ENCODE measurements at places on chromosomes 1 and 21. TPM values are rescaled to one million over a fixed set of nuclear protein-coding genes. Genes with fewer than 3 reads are reported as not detected.

The B3GALT6 gene
- polyA plus RNA-seq: 15.7 TPM

GRCh38 chr1:185562461-185563359 is 171.5 kb upstream of the HMCN1 start:
- DNase-seq: no peak

DNA sequence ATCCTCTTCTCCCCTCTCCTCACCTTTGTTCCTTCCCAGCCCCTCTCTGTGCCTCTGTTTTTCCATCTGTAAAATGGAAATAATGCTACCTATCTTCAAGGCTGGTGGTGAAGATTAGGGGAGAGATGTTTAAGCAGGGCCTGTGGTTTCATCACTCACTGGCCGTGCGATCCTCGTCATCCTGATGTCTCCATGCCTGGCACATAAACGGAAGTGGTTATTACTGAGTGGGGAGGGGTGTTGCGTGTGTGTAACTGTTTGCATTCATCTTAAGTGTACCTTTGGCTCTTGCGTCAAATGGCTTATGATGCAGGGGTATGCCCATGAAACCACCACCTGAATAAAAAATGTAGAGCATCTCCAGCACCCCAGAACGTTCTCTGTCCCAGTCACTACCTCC is 17.2 kb upstream of the C1QA start:
- DNase-seq: no peak

The RNU1-3 gene
- polyA plus RNA-seq: not detected

GRCh38 chr21:45893740-45894449 is 87.7 kb upstream of the COL6A1 start:
- no peak for DNase-seq

DNA sequence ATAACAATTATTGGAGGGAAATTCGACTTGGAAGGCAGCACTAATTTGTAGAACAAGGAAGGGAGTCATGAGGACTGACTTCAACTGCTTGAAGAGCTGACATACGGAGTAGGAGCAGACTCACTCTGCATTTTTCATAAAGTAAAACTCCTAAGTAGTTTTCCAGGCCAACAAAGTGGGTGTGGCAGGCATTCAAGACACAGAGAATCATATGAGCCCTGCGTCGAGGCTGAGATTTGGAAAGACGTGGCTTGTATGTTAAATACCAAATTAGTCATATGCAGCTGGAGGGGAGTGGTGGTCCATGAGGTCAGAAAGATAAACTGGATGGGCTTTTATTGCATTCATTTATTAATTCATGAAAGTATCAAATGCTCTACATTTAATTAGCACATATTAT is 255.7 kb upstream of the JUN start:
- no peak for DNase-seq

- DNase-seq: no peak
These were observed 71.9 kb downstream of the NMNAT2 start for GRCh38 chr1:183346276-183346732.

GRCh38 chr1:206030714-206031113 is 7.0 kb upstream of the CTSE start:
- peak; percentile 27 for DNase-seq

The TSSK3 gene
- 0.33 TPM for polyA plus RNA-seq

GRCh38 chr1:183218971-183219615 is 33.0 kb downstream of the LAMC2 start:
- no peak for DNase-seq

The LINGO4 gene
- polyA plus RNA-seq: not detected

The LAX1 gene
- not detected for polyA plus RNA-seq

GRCh38 chr1:7382971-7383370 is 388.1 kb upstream of the VAMP3 start:
- DNase-seq: no peak

The CD247 gene
- not detected for polyA plus RNA-seq

The GJC2 gene
- polyA plus RNA-seq: 1.8 TPM

DNA sequence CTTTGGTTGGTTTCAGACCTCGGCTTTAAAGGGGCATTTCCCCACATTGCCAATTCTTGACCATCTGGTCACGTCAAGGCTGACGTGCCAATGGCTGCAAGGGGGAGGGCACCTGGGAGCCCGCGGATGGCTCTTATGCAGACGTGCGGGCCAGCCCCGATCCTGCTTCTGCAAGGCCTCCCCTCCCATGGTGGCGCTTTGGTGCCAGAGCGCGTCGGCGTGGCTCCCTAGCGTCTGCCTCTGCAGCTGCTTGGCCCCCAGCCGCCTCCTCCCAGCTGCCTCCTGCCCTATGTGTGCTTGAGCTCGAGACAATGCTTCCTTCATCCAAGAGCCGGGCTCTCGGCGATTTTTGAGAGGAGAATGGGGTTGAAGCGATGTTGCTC is 29.1 kb downstream of the SKI start:
- no peak for DNase-seq

The ABCA4 gene
- polyA plus RNA-seq: 0.17 TPM

DNA sequence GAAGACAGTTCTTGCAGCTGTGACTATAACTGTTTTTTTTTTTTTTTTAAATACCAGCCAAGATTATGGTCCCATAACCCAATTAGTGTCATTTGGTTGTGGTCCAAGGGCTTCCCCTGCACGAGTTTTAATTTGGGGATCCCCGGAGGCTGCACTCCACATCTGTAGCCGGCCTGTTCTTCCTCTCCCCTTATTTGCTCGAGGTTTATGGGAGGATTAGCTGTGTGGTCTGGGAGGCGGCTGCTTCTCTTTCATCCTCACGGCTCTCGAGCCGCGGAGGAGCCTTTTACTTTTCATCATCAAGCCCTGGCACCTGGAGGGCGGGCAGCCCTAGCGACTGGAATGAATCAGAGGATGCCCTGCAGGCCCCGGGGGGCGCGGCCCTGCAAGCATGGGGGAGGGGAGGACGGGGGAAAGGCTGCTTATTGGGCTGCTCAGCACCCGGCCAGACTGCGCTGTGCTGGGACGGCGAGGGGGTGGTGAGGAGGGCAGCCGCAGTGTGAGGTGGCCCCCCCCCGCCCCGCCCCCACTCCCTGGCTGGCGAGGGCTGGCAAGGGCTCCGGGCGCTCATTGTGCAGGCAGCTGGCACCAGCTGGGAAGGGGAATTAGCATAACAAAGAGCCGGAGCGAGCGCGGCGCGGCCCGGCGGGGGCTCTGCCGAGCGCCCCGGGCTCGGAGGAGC is 18.5 kb downstream of the SERTAD4 start:
- no peak for DNase-seq

DNA sequence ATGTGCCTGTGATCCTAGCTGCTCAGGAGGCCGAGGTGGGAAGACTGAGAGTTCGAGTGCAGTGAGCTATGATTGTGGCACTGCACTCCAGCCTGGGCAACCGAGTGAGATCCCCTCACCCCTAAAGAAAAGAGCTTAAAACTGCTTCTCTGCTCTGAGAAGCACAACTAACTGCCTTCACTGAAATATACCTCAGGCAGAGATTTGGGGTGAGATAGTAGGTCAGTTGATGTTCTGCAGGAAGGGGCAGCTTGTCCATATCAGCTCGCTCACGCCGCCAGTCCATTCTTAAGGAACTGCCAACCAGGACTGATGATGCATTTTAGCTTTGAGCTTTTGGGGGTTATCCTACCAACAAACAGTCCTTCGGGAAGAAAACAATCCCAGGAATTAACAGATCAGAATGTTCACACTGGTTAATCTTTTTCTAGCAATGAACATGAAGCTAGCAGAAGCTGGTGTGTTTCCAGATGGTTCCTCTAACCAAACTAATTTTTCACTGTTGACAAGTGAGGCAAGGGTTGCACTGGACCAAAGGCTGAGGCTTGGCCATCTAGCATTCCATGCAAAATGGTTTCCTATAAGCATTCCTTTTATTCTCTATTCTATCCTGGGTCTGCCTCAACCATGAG is 31.6 kb downstream of the LHX4 start:
- no peak for DNase-seq

DNA sequence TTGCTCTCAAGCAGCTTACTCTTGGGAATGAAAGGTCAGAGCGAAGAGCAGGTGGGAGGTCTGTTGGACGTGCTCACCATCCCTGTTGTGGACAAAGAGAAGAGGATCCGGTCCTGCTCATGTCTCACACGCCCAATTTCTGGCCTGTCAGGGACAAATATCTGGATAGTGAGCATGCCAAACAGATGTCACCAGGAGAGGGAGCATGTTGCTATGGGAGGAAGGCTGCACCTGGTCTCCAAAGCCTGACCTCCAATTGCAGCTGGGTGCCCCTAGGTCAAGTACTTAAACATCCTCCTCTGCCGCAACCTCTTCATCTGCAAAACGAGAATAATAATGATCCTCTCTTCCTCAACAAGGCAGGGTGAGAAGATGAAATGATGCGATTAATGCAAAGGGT is 53.4 kb downstream of the DMRTA2 start:
- no peak for DNase-seq

DNA sequence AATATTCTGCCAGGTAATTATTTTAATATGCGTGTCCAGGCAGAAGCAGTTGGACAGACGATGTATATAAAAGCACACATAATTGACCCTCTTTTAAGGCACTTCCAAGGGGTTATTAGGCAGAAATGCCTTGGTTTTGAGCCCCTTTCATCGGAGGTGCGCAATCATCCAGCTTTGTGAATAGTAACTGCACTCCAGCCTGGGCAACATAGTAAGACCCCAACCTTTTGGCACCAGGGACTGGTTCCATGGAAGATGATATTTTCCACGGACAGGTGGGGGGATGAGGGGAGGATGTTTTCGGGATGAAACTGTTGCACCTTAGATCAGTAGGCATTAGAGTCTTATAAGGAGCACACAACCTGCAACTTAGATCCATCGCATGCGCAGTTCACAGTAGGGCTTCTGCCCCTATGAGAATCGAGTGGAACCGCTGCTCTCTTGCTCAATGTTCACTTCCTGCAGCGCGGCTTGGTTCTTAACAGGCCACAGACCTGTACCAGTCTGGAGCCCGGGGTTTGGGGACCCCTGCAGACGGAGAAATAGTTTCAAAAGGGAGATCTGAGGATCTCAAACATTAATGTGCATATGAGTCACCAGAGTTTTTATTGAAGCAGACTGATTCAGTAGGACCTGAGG is 1.8 kb upstream of the MCOLN2 start:
- no peak for DNase-seq

GRCh38 chr1:67780637-67781036 is 52.6 kb downstream of the GNG12 start:
- DNase-seq: no peak

DNA sequence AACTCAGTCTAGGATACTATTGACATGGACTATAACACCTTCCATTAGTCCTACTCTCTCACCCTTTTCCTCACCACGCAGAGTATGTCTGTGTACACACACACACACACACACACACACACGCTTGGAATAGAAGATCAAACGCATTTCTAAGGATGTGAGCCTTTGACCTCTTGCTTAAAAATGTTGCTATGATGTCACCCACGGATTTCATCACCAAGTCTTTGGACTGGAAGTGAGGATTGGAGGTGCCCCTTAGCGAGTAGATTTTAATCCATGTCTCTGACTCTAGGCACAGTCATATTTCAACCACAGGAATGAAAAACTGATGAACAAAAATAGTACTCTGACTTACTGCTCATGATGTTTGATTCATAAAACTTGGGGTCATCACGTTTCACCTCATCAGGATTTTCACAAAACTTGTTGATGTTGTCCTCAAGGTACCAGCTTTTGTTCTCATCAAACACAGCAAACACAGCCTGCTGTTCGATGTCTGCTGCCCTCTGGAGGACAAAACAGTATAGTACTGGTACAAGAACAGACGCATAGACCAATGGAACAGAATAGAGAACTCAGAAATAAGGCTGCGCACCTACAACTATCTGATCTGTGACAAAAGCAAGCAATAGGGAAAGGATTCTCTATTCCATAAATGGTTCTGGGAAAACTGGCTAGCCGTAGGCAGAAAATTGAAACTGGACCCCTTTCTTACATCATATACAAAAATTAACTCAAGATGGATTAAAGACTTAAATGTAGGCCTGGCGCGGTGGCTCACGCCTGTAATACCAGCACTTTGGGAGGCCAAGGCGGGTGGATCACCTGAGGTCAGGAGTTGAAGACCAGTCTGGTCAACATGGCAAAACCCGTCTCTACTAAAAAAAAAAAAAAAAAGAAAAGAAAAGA is 39.9 kb downstream of the F5 start:
- peak; percentile 45 for DNase-seq

DNA sequence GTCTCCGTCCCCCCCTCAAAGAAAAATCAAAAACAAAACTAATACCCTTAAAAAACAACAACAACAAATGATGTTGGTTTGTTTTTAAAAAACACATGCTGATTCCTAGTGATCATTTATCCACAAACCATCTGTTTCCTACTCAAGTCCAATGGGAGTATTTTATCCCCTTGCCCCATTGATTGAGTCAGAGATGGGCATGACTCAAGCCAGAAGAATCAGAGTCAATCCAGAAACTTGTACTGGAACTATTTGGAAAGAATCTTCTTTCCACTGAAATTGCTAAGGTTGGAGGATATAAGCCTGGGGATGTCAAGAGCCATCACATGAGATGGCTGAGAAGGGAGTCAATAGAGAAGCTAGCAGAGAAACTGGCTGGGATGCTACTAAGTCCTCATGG is 176.4 kb downstream of the MIS18A start:
- DNase-seq: no peak

The KCNE1 gene
- 0.38 TPM for polyA plus RNA-seq

The IKBKE gene
- polyA plus RNA-seq: 27.6 TPM

DNA sequence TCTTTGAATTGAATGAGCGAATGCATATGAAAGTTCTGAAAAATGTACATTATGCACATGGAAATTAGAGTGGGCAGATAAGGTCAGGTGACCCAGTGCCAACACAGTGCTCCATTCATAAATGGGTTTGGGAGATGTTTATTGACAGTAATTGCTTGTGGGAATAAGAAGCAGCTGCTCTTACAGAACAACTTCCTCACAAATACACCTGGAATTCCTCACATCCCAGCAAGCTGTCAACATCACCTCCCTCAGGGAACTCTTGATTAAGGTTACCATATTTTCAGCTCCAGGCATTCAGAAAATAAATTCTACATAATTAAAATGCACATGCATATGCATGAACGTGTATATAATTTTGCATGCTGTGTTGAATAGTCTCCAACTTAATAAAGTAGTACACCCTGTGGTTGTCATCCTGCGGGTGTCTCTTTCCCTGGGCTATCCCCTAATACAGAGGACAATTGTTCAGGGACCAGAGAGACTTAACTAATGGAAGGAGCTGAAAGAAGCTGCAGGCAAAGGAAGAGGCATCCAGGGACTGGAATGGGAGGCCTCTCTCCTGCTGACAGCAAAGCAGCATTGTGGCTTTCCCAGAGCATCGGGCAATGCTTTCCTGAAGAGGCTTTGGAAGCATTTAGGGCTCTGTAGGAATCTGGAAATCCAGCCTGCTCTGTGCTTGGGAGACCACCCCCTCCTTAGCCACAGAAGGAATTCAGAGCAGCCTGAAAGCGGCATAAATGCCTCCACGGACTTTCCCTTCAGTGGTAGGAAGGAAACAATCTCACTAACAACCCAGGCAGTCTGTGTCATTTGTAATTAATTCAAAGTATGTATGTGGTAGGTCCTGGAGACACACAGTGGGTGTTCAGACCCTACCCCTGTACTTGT is 55.2 kb upstream of the GNG12 start:
- DNase-seq: no peak

The COX20 gene
- 45.8 TPM for polyA plus RNA-seq

The BCAN gene
- polyA plus RNA-seq: not detected

- no peak for DNase-seq
These were observed 50.3 kb downstream of the HIVEP3 start for GRCh38 chr1:41868241-41868998.

Data from AG04450 (cell line).